T-helper 22 cell (primary cell): ENCODE measurements at places on chromosomes 7 and 10.

DNA sequence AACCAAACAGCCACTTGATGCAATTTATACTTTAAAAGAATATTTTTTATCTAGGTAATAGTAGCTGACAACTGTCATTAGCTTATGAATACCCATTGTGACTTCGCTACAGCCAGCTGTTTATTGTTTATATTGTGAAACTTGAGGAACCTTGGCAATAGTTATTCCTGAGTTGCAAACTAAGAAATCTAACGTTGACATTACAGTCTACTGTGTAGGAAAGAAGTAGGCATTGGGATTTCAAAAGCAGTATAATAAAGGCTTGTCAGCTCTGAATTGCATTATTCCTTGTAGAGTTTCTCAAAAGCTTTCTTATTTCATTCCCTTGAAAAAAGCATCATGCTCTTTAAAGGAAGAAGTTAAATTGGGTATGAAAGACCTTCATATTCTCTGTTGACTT, 42.7 kb upstream of the OIT3 start:
- no peak for DNase-seq

- no peak for DNase-seq
Measured at GRCh38 chr10:73946253-73947145, 35.6 kb downstream of the PLAU start.

DNA sequence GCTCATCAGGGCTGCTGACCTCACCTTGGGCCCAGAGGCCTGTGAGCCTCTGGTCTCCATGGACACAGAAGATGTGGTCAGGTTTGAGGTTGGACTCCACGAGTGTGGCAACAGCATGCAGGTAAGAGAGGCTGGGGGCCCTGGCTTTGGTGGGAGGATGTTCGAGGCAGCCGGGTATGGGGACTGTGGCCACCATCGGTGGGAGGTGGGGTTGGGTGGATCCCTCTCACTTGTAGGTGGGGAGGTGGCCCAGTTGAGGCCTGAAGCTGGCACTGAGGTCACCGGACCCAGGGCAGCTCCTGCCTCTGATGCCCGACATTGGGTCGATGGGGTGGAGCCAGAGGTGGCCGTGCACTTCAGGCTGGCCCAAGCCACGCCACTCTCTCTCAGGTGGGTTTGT, 406 bp downstream of the ZP3 start:
- DNase-seq: no peak

DNA sequence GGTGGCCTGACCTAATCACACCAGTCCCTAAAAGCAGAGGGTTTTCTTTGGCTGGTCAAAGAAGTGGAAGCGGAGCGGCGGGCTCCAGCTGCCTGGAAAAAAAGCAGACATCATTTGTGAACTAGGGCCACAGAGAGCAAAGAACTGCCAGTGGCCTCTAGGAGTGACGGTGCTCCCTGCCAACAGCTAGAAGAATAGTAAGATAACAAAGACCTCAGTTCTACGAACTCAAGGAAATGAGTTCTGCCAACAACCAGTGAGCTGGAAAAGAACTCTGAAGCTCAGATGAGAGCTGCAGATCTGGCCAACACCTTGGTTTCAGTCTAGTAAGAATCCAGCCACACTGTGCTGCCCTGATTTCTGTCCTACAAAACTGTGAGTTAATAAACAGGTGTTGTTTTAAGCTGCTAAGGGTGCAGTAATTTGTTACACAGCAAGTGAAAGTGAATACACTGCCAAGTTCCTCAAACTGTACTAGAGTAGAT, 178.0 kb downstream of the SRPK2 start:
- no peak for DNase-seq

GRCh38 chr10:115969591-115969990, 303.4 kb downstream of the GFRA1 start:
- no peak for DNase-seq

GRCh38 chr10:54026340-54026739, 774.7 kb downstream of the PCDH15 start:
- no peak for DNase-seq

DNA sequence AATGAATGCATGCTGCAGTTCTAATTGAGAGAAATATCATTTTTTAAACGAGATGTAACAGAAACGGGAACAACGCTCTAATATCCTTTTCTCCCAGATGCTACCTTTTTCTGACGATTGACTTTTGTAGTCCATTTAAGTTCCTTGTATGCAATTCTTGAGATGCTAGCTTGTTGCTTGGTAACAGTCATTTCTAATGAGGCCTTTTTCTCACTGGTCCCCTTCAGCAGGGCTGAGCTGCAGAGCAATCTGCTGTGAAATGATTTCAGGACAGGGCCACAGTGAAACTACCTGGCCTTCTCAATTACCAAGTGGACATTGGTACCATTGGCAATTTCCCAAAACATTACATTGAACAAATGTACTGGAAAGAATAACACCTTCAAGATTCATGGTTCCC, 26.2 kb upstream of the FOXK1 start:
- no peak for DNase-seq

- DNase-seq: no peak
Measured at GRCh38 chr10:132592790-132593383, 55.3 kb downstream of the INPP5A start.

- no peak for DNase-seq
Measured at GRCh38 chr7:44294325-44295069, 30.9 kb downstream of the CAMK2B start.

GRCh38 chr10:50281967-50282522, 30.7 kb upstream of the ASAH2 start:
- no peak for DNase-seq

DNA sequence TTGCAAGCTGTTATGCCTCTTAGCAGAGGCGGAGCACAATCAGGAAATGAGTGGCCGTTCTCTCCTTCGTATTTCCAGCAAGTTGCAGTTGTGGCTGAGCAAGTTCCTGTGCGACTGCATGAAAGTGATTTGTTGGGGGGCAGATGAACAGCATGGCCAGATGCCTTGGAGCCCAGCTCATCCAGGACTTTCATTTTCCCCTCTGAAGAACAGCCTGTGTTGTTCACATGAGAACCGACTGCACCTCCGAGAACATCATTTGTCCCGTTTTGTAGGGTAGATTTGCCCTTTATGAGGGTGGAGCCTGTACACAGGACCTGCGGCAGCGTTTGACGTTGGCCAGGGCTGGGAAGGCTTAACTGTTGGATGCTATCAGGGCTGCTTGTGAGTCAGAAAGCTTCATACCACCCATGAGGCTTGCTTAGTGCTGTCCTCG, 4.4 kb downstream of the BAG3 start:
- peak; percentile 50 for DNase-seq

DNA sequence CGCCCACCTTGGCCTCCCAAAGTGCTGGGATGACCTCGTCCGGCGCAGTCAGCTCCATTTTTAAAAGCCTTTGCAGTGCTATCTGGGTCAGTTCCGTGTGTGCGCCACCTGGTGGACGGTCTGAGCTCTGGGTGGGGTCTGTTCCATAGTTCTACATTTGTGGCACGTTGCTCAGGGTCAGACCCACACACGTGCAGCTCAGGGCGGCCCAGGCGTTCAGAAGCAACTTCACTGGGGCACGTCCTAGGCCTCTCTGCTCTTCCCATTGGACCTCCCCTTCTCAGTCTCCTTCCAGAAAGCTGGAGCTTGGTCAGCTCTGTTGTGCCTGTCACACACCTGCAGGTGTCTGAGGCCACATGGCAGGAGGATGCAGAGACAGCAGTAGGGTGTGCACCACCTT, 137.9 kb downstream of the DNAJB6 start:
- DNase-seq: no peak

DNA sequence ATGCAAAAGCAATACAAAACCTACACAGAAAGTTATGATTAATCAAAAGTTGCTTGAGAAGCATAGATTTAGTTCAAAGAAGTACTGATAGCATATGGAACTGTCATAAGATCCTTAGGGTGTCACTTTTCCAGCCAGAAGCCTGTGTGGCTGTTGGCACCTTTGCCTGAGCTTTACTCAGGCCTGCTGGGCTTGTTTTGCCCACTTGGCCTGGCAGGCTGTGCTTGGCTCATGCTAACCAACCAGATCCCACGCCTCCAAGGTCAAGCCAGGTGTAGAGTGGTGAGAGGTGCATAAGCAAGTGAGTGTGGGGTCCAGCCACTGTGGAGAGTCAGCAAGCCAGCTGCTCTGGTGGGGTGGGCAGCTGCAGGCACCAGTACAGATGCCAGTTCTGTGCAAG, 12.0 kb upstream of the LIPA start:
- no peak for DNase-seq

DNA sequence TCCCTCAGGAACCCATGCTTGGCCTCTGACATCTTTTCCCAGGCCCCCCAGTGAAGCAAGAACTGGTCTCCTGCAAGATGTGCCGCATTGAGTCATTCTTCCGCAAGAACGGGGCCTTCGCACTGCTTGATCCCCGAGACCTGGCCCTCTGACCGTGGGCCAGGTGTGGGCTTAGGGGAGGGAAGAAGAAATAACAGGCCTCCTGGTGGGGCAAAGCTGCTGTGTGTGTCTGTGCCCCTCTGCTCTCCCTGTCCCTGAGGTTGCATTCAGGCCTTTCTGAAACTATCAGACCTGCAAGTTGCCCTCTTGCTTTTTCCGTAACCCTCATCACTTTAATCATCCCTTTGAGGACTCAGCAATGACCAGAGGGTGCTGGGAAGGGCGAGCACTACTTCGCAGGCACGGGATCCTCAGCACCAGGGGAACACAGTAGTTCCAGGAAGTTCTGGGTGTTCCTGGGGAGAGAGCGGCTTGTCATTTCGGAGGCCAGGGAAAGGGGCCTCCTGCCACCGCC, 6.0 kb downstream of the ATP6V1F start:
- DNase-seq: no peak

- DNase-seq: no peak
Measured at GRCh38 chr10:89329151-89329550, 1.4 kb downstream of the IFIT3 start.
